ENCODE measurements at places on chromosomes 3 and 15.

- no peak for DNase-seq
Measured at GRCh38 chr15:39128746-39129145, 452.1 kb upstream of the THBS1 start.

- DNase-seq = no peak
Measured at GRCh38 chr3:192307631-192308030, 419.7 kb downstream of the FGF12 start.

GRCh38 chr3:67559029-67559605 is 95.3 kb downstream of the SUCLG2 start:
- DNase-seq = no peak

GRCh38 chr15:58551764-58552504 is 120.1 kb downstream of the LIPC start:
- DNase-seq = no peak

GRCh38 chr3:151135541-151136337 is 50.3 kb downstream of the MED12L start:
- no peak for DNase-seq

- no peak for DNase-seq
Measured at GRCh38 chr3:166071-166470, 30.5 kb upstream of the CHL1 start.

DNA sequence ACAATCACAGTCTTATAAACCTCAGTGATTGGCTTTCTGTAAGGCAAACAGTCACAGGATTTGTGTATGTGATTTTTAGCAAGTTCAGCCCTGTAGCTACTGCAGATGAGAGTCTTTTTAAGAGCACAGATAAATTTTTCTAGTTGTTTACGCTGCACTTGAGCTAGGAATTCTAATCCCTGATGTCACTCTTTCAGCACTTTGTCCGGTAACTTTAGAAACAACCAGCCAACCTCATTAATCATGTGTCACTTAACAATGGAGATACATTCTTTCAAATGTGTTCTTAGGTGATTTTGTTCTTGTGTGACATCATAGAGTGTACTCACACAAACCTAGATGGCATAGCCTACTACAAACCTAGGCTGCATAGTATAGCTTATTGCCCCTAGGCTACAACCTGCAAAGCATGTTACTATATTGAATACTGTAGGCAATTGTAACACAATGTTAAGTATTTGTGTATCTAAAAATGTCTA is 36.8 kb upstream of the GOLGA6L2 start:
- no peak for DNase-seq

- DNase-seq = no peak
Measured at GRCh38 chr3:155007729-155008128, 72.4 kb upstream of the MME start.

- DNase-seq = no peak
Measured at GRCh38 chr3:1987980-1988379, 110.7 kb upstream of the CNTN4 start.

- no peak for DNase-seq
Measured at GRCh38 chr15:95019907-95020306, 788.5 kb downstream of the MCTP2 start.

- DNase-seq = no peak
Measured at GRCh38 chr3:78242724-78243123, 1202.8 kb downstream of the ROBO2 start.

DNA sequence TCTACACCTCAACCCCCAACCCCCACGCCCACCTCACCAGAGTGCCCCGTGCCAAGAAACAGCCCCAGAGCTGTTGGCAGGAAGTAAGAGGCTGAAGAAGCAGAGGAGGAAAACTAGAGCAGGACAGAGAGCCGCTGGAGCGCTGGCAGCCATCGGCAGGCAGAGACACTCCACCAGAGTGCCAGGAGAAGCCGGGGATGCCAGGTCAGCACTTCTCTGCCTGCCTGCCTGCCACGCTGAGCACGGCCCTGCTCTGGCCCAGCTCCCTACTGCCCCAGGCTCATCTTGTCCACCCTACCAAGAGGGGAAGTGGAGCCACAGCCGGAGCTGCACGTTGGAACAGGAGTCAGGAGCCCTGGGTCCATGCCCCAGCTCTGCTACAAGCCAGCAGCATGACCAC is 29.7 kb downstream of the CACNA2D2 start:
- DNase-seq = no peak

GRCh38 chr15:85967553-85967952 is 112.1 kb upstream of the AGBL1 start:
- DNase-seq = no peak

DNA sequence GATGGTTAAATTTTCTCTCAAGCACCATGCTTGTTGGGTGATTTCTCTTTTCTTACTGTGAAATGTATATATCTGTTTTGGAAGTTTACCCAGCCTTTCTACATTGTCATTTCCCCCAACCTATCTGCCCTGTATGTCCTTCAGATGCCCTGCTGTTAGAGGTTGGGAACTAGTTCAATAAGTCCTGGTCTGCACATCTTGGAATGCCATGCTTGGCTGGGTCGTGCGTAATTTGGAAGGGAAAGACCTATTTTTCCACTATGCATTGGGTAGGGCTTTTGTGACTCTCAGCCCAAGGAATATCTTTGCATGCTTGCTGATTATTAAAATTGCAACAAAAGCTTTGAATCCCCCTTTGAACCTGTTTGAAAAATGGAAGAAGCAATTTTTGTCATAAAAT is 63.8 kb downstream of the TRIM71 start:
- no peak for DNase-seq

DNA sequence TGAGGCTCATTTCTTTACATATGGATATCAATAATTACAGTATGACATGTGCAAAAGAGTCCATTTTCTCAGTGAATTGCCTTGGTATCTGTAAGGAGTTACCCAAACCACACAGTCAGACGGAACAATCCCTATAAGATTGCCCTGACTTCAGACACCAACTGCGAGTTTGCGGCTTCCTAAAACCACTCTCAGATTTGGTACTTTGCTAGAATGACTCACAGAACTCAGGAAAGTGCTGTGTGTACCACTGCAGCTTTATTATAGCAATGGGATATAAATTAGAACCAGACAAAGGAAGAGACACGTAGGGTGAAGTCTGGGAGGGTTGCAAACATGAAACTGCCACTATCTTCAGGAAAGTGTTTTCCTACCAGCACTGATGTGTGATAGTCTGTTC is 45.8 kb upstream of the ATP13A3 start:
- DNase-seq = peak; percentile 71

GRCh38 chr15:40746916-40747418 is 8.1 kb downstream of the RMDN3 start:
- DNase-seq = no peak

- no peak for DNase-seq
Measured at GRCh38 chr3:84836961-84837360, 121.8 kb upstream of the CADM2 start.

GRCh38 chr3:177362626-177363025 is 165.3 kb upstream of the TBL1XR1 start:
- DNase-seq = no peak

DNA sequence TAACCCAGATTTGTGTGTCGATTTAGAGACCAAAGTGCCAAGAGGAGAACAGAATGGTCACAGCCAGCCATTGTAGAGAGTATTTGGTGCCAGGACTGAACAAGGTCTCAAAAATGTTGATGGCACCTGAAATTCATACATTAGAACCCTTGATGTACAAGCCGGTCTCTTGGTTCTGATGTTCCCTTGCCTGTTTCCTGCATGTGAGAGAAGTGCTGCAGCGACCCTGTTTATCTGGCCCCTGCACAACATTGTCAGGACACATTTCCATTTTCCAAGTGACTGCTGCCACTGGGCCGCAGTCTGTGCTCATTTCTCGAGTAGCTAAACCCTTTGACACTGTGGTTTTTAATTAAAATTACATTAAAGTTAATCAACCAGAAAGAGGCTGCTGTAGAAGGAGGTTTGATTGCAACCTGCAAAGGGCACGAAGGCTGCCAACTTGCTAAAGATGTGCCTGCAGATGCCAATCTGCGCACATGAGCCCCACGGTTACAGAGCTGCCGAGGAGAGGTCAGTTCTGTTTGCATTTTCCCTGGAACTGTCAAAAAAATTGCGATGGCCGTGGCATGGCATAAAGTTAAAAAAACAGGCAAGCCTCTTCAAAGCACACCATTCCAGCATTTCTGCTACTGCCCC is 136.4 kb upstream of the CMC1 start:
- DNase-seq = no peak

DNA sequence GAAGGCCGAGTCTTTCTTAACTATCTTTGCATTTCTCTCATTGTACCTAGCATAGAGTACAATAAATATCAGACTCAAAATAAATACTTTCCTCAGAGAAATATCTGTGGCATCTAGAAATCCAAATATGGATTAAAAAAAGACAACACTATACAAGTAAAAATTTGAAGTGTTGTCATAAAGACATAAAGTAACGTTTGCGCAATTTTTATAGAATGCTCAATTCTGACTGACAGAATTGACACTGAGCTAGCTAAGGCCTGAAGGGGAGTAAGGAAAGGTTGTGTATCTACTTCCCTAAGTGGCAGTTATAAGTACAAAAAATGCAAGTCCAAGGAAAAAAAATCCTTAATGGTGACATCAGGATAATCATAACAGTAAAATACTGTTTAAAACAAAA is 1.1 kb downstream of the SEC11A start:
- no peak for DNase-seq

GRCh38 chr15:92707880-92708551 is 52.4 kb upstream of the FAM174B start:
- DNase-seq = no peak

GRCh38 chr3:51962854-51963530 is 4.3 kb downstream of the PCBP4 start:
- DNase-seq = no peak

GRCh38 chr15:62899090-62899493 is 143.5 kb upstream of the TPM1 start:
- DNase-seq = no peak

DNA sequence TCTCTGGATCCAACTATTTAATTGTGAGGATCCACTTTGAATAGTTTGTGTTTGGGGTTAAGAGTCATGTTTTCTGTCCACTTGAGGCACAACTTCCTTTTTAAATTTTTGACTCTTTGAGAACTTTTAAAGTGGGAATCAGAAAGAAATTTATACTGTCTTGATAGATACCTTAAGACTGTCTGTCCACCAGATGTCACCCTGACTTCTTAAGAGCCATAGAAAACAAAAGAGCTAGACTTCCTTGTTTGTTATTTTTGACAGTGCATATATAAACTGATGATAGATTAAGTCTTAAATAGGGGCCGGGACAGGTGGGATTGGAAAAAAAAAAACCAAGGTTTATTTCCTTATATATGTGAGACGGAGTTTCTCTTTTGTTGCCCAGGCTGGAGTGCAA is 52.1 kb upstream of the WDR72 start:
- DNase-seq = no peak

DNA sequence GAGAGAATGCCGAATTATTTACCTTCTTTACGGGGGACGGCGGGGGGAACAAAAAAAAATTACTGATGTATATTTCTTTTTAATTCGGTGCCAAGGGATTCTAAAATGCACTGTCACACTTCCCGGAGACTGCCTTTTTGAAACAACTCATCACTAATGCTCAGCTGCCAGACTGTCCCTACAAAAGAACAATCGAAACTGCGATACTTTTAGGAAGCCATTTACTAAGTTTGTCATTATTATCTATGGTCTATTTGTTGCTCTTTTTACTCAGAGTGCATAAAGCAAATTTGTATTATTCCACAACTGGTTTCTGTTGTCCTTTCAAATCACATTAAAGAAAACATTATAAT is 60.8 kb downstream of the TM4SF4 start:
- DNase-seq = no peak

DNA sequence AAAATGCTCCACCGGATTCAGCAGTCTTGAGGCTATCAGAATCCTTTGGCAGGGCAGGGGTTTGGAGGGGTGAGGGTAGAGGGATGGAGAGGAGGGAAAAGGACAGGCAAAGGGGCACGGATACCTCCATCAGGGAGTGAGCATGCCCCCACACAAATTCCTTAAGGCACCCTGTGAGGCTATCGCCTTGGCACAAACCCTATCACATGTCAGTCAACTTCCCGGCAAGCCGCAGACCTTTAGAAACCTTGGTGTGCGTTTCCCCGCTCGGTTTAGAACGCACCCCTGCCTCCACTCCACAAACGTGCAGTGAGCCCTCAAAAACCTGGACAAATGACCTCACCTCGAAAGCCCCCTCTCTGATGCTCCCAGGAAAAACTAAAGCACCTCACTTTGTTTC is 422 bp upstream of the SETMAR start:
- DNase-seq = no peak

- no peak for DNase-seq
Measured at GRCh38 chr15:27410996-27411605, 440.1 kb downstream of the GABRG3 start.

DNA sequence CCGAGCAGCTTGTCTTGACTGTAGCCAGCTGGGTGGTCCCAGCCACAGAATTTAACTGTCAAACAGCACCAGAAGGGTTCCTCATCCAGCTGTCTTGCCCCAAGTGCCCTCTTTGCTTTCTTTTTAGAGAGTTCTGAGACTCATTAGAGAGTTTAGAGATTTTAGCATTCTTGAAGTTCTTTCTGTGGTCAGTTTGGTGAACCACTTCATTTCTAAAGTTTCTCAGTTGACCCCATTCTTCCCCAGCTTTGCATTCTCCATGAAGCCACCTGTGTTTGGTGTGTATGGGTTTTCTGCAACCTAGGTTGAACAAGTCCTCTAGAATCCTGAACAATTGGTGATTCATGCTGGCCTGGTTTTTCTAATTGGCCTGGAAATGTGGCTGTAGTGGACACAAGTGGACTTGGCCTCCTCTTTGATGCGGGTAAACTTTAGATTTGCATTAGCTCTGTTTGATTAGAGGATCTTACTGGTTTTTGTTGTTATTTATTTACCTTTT is 33.7 kb downstream of the FLNB start:
- DNase-seq = no peak

- peak; percentile 63 for DNase-seq
Measured at GRCh38 chr15:80970018-80970657, 19.5 kb downstream of the MESD start.

DNA sequence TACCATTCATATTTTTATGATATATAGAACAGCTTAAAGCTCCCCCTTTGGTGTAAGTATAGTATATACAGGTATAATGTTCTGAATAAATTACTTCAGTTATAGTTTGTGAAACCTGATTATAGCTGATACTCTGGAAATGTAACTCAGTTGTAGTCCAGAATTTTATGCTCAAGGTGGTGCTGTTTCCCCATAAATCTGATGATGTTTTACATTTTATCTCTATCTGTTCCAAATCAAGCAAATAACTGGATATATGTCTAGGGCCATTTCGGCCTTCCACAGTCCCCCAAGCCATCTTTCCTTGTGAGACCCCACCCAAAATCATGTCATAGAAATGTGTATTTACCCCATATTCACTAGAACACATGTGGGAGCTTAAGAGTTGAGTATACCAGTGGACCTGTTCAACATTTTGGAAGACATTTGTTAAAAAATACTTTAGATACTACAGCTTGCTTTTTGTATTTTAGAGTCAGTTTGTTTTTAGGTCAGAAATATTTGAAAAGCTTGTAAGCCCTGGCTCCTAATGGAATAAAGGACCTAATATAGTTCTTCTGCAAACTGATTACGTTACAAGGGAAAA is 107.1 kb downstream of the ATG7 start:
- DNase-seq = peak; percentile 52

DNA sequence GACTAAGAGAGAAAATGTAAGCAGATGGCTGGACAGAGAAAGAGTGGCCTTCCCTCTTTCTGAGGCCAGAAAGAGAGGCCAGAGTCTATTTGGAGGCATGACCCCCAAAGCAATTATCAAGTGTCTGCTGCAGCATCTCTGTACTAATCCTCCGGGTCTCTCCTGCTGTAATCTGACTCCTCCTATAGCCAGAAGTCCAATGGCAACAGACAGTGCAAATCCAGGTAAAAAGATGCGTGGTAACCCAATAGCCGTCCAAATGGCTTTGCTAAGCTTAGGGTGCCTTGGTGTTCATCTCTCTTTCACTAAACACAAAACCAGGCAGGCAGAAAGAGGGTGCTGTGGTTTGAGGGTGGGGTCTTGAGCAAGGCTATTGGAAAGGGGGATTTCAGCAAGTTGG is 91.6 kb downstream of the ADCY5 start:
- DNase-seq = no peak

Data from HFF-Myc (cell line).